ENCODE measurements at places on chromosomes 7 and 10.

DNA sequence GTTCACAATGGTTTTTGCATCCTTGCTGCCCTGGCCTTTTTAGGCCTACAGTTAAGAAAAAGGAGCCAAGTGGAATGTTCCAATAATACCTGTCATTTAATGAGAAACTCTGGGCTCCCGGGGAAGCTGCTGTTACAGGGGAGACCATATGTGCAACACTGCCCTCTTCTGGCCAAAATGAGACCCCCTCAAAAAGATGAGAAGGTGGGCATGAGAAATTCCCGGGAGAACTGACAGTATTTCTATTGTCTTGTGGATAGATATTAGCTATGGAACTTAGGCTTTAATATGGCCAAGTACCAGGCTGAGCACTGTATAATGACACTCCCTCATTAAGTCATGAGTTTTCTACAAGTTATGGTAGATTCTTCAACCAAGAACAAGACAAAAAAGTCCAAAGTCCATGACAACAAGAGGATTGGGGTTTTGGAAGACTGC, 99.4 kb downstream of the CCDC3 start:
- no peak for DNase-seq

- no peak for DNase-seq
Measured at GRCh38 chr10:14705548-14706230, 69.0 kb downstream of the FAM107B start.

DNA sequence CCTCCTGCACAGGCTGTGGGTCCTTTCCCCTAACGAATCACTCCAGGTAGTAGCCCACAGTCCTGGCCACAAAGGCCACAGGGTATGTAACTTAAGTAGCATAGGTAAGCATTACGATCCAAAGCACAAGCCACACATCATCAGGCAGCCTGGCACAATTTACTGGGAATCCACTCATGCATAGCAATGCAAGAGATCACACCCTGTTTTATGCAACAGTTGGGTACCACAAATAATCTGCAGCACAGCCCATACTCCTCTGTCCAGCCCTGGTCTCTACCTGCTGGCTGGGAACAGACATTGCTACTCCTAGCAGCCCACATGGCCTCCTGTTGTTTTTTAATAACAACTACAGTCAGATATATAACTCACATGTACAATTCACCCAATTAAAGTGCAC, 34.3 kb downstream of the SRPK2 start:
- DNase-seq: no peak

DNA sequence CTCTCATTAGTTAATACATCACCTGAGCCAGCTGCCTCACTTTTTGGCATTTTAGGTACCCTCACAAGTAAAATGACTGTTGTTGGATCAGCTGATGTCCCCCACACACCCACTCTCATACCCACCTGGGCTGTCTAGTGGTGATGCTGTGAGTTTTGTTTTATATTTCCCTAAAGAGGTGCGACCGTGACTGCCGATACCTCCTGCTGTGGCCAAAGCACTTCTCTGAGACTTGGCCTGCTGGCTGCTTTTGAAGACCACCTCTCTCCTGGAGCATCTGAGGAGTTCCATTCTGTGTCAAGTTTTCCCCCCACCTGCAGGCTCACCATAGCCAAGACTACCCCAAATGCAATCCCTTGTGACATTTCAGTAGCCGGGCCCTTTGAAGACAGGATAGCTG, 6.4 kb upstream of the ACSL5 start:
- DNase-seq: no peak

GRCh38 chr7:5633161-5634106, 148.0 kb downstream of the RNF216 start:
- DNase-seq: no peak

DNA sequence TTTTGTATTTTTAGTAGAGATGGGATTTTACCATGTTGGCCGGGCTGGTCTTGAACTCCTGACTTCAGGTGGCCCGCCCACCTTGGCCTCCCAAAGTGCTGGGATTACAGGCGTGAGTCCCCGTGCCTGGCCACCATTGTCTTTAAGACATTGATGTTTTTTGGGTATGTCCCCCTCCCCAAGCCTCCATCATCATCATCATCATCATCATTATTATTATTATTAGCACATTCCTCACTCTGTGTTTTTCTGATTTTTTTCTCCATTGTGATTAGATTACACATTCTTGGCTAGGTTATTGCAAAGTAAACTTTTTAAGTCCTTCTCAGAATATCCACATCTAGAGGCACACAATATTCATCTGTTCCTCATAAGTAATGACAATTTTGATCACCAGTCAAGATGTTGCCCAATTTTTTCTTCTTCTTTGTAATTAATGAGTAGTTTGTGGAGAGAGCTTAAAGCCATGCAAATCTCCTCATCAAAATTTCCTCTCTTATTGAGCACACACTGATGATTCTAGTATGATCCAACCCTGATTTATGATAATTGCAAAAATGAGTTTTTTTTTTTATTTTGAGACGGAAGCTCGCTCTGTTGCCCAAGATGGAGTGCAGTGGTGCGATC, 47.5 kb downstream of the EPC1 start:
- DNase-seq: no peak

GRCh38 chr7:43467406-43467805, 115.5 kb upstream of the STK17A start:
- no peak for DNase-seq

DNA sequence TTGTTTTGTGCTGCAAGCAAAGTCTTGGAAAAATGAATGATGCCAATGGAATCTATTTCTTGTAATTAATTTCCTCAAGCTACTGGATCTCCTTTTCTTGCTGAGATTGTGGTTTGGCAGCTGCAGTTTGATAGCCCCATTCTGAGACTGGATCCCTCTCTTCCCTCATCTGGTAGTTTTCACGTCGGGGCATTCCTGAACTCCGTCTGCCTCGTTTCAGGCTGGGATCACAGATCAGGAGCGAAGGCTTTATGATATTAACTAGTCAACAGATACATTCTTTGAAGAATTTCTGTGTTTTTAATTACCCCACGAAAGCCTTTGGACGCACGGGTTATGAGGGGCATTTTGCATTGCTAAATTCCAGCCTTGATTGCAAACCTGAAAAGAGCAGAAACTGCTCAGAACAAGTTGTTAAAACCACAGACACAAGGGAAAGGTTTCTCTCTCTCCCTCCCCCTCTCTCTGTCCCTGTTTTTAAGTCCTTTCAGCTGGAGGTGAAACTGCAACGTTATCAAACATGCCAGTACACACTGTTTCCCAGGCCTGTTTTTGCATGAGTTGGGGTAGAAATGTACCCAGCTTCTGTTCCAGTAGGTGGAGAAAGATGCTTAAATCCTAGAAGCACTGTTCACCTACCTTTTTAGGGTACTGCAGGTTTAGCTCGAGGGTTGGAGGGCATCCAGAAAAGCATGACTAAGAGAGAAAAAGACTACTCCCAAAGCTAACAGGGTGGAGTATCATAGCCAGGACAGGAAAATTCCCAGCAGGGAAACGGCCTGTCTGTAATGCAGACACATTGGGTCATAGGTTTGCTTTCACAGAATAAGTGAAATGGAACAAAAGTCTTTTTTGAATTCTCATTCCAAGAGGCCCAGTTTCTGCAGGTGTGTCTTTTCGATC, 124.3 kb downstream of the CUX1 start:
- no peak for DNase-seq

- no peak for DNase-seq
Measured at GRCh38 chr10:62034096-62034640, 132.7 kb downstream of the ARID5B start.

GRCh38 chr7:98286093-98286539, 4.6 kb downstream of the BRI3 start:
- no peak for DNase-seq

Data from AG04449 (cell line).